ENCODE measurements at places on chromosomes 13 and 19.

GRCh38 chr19:7982103-7982502 lies 23.3 kb downstream of the ELAVL1 start:
- DNase-seq, result no peak

DNA sequence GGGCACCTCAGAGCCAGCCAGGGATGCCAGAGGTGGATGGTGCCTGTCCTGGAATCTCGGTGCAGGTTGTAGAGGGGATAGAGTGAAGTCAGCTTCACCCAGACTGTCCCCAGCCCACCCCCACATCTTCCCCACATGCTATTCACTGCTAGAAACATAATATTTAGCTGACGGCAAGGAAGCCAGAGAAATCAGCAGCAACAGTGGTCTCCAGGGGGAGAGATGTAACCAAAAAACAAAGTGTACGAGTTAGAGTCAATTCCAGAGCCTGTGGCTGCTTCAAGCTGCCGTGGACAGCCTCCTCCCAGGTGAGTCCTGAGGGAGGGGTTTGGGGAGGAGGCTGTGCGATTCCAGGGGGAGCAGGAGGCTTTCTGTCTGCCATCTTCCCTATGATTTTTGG lies 97.6 kb downstream of the ZNF536 start:
- DNase-seq, result no peak

DNA sequence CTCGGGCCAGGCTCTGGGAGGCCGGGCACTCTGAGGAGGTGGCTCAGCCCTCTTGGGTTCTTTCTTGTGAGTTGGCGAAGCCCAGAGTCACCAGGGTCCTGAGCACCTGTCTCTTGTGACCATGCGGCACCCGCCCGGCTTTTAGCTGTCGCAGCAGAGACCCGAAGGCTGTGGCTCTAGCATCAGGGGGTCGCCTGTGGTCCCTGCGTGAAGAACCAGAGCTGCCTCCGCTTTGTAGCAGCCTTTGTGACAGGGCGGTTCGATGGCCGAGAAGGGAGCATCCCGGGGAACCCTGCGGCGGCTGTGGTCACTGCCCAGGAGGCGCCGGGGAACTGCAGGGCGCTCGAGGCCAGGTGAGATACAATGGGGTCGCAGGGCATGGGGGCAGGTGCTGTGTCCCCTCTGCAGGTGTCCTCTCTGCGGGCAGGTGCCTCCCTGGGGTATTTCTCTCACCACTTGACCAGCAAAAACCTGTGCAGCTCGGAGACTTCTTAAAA lies 10.4 kb downstream of the MCF2L start:
- DNase-seq, result no peak

DNA sequence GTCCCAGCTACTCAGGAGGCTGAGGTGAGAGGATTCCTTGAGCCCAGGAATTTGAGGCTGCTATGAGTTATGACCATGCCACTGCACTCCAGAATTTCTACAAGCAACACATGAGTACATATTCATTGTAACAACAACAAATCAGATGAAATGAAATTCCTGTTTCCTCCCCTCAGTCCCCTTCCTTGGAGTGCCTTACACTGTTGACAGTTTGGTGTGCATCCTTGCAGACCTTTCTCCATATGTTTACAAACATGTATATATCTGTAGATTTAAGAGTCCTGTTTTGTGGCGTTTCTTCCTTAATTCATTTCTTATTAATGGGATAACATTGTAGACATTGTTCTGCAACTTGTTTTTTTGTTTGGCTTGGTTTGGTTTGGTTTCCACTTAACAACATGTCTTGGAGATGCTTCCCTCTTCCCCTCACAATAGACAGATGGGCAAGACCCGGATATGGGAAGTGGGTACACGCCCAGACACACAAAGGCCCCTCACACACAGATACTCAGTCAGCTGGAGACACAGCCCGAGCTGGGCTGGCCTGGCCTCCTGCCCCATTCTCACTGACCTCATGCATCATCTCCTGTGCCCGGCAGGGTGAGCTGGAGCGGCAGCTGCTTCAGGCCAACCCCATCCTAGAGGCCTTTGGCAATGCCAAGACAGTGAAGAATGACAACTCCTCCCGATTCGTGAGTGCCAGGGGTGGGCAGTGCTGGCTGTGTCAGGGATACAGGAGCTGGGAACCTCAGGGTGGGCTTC lies 21.7 kb downstream of the MYH14 start:
- DNase-seq, result no peak

DNA sequence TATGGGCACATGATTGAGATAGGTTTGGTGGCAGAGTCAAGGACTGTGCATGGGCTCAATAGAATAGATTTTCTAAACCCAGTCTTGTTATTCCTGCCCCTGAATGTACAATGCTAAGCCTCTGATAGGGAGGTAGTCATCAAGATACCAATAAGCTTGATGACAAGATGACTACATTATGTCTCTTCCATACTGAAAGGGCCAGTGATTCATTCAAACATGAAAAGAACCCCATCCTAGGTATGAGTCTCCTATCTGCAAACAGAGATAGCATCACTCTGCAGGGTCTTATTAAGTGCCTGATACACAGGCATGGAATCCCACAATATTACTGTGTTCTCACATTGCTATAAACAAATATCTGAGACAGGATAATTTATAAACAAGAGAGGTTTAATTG lies 40.3 kb upstream of the UFM1 start:
- no peak for DNase-seq

DNA sequence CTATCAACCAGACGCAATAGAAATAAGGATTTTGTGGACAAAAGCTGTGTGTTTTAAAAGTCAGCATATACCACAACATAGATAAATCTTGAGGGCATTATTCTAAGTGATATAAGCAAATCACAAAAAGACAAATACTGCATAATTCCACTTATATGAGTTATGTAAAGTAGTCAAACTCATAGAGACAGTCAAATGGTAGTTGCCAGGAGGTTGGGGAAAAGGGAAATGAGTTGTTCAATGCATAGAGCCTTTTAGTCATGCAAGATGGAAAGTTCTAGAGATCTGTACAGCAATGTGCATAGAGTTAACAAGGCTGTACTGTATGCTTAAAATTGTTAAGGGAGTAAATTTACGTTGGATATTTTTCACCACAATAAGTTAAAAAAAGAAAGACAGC lies 244.7 kb downstream of the DCT start:
- no peak for DNase-seq

DNA sequence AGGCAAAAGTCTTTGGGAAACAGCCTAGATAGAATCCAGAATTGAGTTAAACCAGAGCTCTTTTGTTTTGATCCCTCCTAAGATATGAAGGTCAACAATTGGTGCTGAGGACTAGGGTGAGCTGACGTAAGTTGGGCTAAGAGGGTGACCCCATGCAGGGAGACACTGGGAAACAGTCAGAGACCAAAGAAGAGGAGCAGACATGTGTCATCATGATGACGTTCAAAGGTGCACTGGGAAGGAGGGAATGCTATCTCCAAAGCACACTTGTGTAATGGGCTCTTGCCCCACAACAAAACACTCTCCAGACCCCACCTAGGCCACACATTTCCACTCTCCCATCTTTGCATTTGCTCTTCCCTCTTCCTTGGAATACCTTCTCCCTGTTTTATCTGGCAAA lies 481.4 kb downstream of the COG6 start:
- DNase-seq, result no peak

DNA sequence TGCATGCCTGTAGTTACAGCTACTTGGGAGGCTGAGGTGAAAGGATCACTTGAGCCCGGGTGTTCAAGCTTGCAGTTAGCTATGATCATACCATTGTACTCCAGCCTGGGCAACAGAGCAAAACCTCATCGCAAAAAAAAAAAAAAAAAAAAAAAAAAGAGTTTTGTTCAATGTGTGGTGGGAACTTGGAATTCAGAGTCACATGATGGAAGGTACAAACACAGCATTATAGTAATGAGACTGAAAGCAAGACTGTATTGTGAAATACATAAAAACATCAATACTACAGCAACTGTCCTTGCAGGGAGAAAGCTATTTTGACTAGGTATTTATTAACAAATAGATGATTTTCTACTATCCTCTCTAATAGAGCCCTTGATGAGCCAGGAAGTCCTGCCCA lies 393.2 kb downstream of the DLEU7 start:
- no peak for DNase-seq

- DNase-seq, result peak; percentile 47
Measured at GRCh38 chr13:50126263-50126992, 111.2 kb downstream of the KCNRG start.

Measured in K562 (cell line).